Thymus (tissue), 14 donors: ENCODE measurements at places on chromosomes 4 and X.

GRCh38 chr4:152828122-152828521 is 48.4 kb downstream of the ARFIP1 start:
- no peak for DNase-seq

DNA sequence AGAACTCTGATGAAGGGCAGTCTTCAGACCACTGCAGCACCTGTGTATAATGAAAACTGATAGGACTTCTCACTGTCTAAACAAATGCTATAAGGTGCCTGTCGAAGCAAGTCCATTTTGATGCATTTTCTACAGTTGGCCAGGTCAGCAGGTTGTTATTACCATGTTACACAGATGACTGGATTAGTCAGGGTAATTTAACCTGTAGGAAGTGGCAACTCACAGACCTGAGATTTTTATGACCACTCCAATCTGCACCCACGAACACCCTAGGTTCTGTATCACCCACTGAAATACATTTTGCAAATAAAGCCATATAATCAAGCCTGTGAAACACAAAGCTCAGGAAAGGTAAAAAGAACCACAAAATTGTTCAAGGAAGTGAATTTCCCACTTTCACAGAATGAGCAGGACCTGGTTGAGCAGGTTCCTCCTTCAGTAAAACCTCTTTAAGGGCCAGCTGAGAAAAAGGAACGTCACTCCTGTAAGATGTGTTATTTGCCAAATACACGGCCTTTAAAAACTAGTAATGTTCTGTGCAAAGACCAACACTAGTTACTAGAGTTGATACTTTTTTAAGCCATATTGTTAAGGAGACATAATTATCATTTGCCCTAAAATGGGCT is 12.7 kb downstream of the MAML3 start:
- no peak for DNase-seq

GRCh38 chrX:2583194-2584162 is 82.7 kb upstream of the DHRSX start:
- DNase-seq, result no peak

GRCh38 chr4:10971800-10972401 is 287.3 kb upstream of the CLNK start:
- DNase-seq, result no peak

- DNase-seq, result no peak
These were observed 84.8 kb upstream of the PAQR3 start for GRCh38 chr4:79023799-79024770.

DNA sequence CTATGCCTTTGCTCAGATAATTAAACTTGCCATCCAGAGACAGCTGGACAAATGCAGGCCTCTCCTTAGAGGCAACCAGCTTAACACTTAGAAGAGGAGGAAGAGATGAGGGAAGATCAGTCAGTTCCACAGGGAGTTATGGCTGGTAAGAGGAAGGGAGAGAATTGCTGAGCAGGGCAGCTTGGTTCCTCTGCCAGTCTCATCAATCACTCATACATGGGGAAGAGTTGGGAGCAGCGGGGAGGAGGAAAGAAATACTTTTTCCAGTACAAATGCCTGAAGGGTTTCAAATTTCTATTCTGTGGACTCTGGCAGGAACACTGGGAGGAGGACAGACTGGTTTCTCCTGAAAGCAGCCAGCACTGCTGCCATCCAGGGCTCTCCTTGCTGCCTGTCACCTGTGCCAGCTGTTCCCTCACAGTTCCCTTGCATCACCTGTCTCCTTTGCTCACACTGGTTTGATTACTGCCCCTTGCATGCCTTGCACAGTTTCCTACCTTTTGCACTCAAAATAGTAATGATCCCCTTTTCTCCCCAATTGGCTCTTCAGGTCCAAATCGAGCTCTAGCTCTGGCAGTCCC is 59.5 kb downstream of the PGRMC2 start:
- DNase-seq, result no peak

GRCh38 chr4:157185363-157185762 is 35.2 kb upstream of the GRIA2 start:
- DNase-seq, result no peak

GRCh38 chr4:114385195-114385985 is 213.2 kb upstream of the UGT8 start:
- no peak for DNase-seq

GRCh38 chrX:33109858-33110257 is 101.5 kb downstream of the DMD start:
- no peak for DNase-seq

- no peak for DNase-seq
These were observed 271.7 kb upstream of the KLF3 start for GRCh38 chr4:38392223-38392855.

DNA sequence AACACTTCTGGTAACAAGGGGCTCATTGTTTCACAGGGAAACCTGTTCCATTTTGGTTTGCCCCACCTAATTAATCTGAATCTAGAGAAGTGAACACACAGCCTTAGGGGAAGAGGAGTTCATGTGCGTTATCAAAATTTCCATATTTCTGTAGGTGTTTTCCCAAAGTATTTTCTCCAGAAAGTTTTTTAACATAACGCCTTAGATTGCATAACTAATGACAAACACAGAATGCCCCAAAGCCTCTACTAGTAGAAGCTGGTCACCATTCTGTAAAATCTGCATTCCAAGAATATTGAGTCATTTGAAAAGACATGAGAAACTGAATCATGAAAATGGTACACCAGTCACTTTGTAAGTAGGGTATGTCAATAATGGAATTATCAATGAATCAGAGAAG is 41.1 kb downstream of the IL13RA2 start:
- no peak for DNase-seq

GRCh38 chrX:103941201-103941975 is 21.0 kb upstream of the TMSB15B start:
- DNase-seq, result peak; percentile 24

- DNase-seq, result no peak
These were observed 37.0 kb downstream of the SEPSECS start for GRCh38 chr4:25123236-25123635.

DNA sequence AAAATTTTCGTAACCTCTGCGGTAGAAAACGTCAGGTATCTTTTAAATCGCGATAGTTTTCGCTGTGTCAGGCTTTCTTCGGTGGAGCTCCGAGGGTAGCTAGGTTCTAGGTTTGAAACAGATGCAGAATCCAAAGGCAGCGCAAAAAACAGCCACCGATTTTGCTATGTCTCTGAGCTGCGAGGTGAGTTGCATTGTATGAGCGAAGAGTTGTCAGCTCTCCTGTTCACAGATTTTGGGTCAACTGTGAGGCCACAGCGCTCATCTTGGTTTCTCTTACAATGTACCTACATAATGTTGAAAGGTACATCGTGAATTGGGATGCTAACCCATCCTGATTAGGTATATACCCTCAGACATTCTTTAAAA is 486 bp downstream of the CLCN3 start:
- peak; percentile 71 for DNase-seq

GRCh38 chr4:122508083-122508482 is 51.6 kb upstream of the IL2 start:
- peak; percentile 2 for DNase-seq

DNA sequence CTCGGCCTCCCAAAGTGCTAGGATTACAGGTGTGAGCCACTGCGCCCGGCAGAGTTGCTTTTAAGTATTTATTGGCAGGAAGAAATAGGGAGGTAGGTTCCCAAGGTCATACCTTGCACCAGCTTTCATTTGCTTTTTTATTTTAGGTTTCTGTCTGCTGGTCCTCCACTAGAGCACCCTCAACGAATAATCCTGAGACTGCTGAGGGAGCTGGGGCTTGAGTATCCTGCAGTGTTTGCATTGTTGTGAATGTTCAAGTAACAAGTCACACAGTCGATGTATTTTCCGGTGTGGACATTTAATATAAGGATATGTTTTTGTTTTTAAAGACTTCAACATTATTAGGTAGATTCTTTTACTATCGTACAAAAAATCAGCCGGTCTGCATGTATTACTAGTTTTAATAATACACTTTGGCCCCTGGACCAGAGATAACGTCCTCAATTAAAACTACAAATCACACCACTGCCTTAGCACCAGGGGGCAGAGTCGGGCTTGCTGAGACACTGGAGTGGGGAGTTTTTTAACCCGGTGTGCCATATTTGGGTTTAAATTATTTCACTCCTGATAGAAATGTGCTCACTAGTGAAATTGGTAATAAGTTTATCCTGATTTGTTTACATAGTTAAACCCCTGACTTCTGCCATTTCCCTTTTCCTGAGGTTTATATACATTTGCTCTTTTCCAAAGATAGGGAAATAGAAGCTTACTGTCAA is 11.6 kb downstream of the SMIM20 start:
- DNase-seq, result no peak

- no peak for DNase-seq
These were observed 254.3 kb downstream of the PDHA2 start for GRCh38 chr4:96094183-96094582.

DNA sequence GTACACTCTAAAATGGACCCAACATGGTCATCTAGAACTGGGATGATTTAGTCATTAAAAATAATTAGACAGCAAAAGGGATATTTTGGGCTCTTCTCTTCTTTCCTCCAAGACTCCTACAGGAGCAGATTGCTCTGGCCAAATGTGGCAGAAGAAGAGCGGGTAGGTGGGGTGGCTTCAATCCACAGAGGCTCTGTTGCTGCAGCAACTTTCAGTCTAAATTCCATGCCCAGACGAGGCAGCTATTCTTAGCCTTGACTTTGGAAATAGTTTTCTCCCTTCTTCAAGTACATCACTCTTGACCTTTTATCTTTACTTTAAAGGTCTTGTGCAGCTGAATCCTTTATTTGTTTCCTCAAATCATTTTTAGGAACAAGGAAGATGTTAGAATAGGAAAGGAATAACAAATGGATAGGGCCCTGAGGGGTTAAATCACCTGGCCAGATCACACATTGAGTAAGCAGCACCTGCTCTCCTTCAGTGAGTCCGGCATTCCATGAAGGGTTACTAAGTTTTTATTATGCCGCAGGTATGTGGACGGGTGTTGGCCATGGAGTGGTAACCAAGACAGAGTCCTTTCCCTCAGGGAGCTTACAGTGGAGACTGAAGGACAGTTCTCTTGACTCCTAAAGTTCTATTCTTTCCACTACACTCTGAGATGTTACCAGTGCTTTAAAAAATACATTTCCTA is 19.3 kb upstream of the SORBS2 start:
- no peak for DNase-seq

- no peak for DNase-seq
These were observed 314.7 kb downstream of the CHIC1 start for GRCh38 chrX:73877687-73878086.

GRCh38 chr4:151529187-151529586 is 120.2 kb downstream of the FHIP1A start:
- DNase-seq, result no peak

GRCh38 chrX:109619771-109620170 is 5.2 kb downstream of the KCNE5 start:
- DNase-seq, result no peak

GRCh38 chrX:109036624-109037023 is 300.3 kb upstream of the IRS4 start:
- DNase-seq, result no peak

- no peak for DNase-seq
These were observed 26.1 kb downstream of the ZFP42 start for GRCh38 chr4:188021548-188022249.

DNA sequence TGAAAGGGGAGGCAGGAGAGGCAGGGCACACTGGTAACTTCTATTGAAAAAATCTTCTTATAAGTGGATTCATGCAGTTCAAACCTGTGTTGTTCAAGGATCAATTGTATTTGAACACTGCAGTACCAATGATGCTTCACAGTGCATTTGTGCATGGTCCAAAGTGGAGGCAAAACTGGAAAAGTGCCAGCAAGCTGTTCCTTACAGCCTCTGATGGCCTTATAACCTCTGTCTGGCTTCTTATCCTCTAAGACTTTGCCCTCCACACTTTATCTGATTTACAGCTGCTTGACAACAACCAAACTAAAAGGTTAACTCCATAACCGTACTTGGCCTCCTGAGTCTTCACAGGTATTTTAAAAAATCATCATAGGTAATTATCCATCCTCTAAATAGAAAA is 40.4 kb downstream of the MAGEB17 start:
- no peak for DNase-seq

DNA sequence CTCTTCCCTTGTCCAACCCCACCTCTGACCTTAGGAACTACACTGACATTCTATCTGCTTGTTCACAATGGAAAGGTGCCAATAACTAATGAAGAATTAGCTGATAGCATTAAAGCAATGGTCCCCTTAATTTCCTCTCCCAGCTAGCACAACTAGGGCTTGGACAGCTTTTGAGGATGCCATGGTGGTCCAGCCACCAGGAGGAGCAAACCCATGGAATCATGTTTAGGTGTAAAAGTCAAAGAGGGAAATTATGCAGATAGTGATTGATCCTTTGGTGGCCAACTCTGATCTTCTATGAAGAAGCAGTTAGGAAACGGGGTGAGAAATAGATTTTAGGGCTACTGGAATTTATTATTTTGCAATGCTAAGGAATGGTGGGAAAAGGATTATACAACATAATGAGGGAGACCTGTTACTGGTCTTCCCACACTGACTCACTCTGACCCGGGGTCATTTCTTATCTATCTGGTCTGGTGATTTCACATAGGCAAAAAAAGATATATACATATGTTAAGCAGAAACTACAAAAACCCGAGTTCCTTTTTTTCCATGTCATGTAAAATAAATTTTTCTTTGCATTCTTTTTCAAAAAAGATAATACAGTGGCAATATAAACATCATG is 45.8 kb upstream of the FBXW7 start:
- DNase-seq, result no peak

- no peak for DNase-seq
These were observed 42.4 kb downstream of the HTR2C start for GRCh38 chrX:114626323-114626722.

DNA sequence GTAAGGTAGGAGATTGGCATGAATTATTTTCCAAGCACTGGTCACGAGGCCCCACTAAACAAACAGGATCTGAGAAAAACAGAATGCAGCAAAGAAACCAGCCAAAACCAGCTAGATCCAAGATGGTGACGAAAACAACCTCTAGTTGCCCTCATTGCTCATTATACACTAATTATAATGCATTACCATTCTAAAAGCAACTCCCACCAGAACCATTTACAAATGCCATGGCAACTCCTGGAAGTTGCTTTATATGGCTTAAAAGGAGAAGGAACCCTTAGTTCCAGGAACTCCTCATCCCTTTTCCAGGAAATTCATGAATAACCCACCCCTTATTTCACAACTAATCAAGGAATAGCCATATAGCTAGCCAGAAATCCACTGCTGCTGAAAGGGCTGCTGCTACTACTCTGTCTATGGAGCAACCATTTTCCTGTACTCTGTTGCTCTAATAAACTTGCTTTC is 69.3 kb downstream of the ABCB7 start:
- no peak for DNase-seq

DNA sequence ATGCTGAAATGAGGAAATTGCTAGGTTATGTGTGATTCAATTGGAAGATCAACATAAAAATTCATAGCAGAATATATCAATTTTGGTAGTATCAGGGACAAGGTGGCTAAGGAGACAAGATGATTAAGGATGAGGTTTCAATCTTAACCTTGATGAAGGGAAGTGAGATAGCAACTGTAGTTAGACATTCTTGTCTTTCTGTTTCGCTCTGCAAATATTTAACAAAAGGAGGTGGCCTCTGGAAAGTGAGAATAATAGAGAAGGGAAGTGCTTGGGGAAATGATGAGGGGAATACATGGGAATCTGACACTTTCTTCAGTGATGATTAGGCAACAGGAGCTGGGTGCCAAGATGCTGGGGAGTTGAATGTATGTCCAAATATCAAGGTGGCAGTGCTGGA is 337.1 kb upstream of the PUDP start:
- no peak for DNase-seq

GRCh38 chrX:119523664-119524184 is 41.5 kb downstream of the STEEP1 start:
- DNase-seq, result no peak
